ENCODE measurements at places on chromosomes 1 and 21.

DNA sequence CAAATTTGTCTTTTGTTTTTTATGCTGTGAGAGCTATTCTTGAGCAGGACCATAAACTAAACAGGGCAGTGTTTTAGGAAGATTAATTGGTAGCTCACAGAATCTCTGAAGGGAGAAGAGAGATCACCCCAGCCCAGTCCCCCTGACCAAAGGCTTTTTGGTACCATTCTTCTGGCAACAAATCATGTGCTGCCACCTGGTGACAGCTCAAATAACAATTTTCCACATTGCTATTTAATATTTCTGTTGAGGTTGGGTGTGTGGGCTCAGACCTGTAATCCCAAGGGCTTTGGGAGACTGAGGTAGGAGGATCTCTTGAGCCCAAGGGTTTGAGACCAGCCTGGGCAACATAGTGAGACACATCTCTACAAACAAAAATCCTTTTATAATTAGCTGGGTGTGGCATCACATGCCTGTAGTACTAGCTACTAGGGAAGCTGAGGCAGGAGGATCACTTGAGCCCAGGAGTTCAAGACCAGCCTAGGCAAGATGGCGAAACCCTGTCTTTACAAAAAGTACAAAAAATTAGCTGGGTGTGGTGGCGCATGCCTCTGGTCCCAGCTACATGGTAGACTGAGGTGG is 2.2 kb upstream of the TESK2 start:
- DNase-seq = no peak

GRCh38 chr1:200909757-200910239 is 15.1 kb downstream of the INAVA start:
- DNase-seq = no peak

DNA sequence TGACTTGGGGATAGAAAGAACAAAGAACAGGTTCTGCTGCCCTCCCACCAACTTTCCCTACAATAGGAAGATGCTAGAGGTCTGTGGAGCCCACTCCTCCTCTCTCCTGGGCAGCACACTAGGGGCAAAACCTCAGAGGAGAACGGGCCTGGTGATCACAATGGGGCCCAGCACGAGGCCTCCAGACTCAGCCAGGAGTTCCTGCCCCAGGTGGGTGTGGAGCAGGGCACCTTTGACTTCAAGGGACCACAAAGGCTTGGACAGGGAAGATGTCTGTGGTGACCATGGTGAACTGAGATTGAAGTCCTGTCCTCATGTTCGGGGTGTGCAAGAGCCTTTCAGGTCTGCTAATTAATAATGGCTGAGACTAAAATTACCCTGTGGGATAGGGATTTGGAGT is 88.8 kb downstream of the LAMC2 start:
- no peak for DNase-seq

DNA sequence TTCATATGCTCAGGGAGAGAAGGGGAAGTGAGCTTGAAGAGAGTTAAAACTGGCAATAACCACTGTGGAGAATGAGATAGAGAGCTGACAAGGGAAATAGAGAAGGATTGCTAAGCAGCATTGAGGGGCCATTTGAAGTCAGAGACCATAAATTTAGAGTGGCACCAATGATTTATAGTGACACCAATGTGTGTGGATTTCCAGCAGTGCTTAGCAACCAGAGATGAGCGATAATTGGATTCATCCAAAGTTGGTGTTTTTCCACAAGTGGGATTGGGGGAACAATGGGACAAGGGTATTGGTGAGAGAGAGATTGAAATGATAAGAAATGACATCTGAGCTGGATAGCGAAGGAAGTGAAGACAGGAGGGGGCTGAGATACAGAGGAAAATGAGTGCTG is 114.1 kb downstream of the C1orf94 start:
- no peak for DNase-seq

GRCh38 chr1:28113242-28113572 is 24.8 kb upstream of the EYA3 start:
- DNase-seq = no peak

DNA sequence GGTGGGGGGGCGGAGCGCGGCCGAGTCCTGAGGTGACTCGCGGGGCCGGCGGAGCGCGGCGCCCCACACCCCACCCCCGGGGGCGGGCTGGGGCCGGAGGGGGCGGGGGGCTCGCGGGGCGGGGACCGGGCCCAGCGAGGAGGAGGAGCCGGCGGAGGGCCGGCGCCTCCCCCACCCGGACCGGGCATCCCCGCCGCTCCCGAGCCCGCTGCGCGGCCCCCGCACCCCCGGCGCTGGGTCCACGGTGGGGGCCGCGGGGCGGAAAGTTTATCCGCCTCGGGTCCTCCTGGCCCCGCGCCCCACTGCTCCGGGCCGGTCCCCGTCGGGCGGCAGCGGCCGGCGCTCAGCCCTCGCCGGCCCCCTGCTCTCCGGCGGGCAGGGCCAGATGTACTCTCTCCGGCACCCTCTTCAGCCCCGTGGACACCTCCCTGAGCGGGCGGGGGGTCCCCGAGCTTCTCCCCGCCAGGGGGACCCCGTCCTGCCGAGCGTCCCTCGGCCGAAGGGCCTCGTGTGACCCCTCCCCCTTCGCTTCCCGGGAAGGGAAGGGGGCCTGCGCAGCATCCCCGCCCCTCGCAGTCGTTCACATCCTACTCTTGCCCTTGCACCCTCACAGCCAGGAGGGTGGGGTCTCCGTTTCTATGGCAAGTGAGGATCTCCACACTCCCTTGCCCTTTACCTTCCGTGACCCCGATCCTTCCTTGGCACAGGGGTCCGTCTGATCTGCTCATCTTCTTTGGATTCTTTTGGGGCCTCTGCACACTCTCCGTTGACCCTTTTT is 663 bp downstream of the CAMTA1 start:
- DNase-seq = peak; percentile 74

DNA sequence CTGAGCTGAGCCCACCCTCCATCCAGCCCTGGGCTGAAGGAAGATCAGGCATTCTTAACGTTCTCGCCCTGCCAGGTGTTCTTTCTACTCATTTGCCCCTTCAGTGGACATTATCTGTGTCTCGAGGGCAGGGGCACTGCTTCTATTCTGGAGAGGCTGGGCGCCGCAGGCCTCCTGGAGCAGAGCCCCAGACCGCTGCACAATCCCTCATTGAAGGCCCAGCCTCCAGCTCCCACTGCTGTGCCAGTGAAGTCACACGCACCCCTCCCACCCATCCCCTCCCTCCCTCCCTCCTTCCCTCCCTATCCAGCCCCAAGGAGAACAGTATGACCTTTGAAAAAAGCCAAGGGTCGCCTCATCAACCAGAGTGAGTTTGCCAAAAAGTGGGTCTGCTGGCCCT is 76.7 kb downstream of the NFASC start:
- DNase-seq = no peak

DNA sequence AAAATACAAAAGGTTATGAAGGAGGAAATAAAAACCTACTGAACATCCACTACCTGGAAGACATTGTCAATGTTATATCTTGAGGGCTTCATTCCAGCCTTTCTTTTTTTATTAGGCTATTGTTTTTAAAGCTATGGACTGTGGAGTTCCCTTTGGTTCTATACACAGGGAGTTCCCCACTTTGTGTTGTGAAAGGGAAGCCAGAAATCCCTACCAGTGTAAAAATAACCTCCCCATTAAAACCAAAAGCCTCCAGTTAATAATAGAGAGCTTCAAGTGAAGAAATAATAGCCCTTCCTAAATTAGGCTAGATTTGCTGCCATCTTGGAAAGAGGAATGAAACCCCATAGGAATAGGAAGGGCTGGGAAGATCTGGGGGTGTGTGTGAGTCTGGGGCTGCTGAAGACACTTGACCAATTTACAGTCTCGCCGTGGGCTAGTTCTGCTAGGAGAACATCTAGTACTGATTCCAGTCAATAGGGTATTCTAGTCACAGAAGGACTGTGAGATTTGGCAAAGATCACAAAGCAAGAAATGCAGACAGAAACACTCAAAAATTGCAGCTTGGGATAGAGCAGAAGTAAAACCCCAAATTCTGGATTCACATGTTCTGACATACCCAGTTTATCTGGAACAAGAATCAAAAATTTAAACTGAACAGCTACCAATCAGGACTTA is 32.4 kb upstream of the PTGFRN start:
- DNase-seq = no peak

GRCh38 chr1:9253004-9253403 is 18.4 kb downstream of the H6PD start:
- no peak for DNase-seq

GRCh38 chr1:37167479-37167878 is 133.2 kb upstream of the GRIK3 start:
- no peak for DNase-seq

GRCh38 chr1:203124546-203125317 is 2.8 kb upstream of the ADORA1 start:
- DNase-seq = no peak

DNA sequence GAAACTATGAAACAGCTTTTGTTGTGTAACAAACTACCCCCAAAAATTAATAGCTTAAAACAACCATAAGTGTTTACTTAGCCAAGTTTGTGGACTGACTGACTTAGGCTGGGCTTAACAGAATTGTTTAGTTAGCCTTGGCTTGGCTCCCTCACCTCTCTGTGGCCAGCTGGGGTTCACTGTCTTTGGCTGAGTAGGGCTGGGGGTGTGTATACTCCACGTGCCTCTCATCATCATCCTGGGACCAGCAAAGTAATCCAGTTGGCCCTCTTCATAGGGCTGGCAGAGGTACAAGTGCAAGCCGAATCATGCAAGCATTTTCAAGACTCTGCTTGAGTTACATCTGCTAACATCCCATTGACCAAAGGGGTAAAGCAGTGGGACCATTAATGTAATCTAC is 252.3 kb downstream of the BRINP2 start:
- DNase-seq = no peak

GRCh38 chr1:77089756-77090155 is 129.5 kb downstream of the PIGK start:
- no peak for DNase-seq

DNA sequence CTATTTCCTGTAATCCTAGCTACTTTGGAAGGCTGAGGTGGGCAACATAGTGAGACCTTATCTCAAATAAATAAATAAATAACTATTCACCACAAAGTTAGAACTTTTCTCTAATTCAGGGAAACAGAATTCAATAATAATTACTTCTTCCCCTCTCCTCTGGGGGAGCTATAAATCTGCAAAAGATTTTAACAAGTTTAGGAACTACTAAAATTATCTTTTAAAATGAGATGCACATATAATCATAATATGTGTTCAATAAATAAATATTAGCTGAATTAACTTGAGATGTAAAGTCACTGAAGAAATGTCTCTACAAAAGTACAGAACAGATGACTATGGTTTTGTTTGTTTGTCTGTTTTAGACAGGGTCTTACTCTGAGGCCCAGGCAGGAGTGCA is 14.1 kb downstream of the WDR47 start:
- no peak for DNase-seq

GRCh38 chr1:193588311-193589082 is 402.1 kb upstream of the B3GALT2 start:
- no peak for DNase-seq

GRCh38 chr1:150109586-150109985 is 40.1 kb upstream of the PLEKHO1 start:
- no peak for DNase-seq

GRCh38 chr1:15816674-15817073 is 9.2 kb upstream of the UQCRHL start:
- no peak for DNase-seq

Data from GM12892 (cell line).